Panc1 (cell line): ENCODE measurements at places on chromosomes 16 and 17.

- no peak for DNase-seq
Observed at GRCh38 chr17:7183433-7184090, 4.4 kb upstream of the ASGR1 start.

DNA sequence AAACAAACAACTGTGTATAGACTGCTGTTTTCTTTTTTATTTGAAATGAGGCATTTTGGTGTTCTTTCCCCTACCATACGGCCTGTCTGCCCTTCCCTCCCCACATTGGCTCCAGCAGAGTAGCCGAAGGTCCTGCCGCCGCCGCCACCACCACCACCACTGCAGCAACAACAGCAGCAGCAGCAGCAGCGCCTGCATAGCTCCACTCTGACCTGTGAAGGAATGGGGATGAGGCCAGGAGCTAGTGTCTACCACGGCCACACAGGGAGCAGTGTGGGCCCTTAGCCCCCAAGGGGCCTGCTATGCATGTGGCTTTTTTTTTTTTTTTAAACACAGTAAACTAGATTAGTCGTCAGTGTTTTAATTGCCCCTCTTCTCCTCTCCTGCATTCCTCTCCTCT lies 5.6 kb upstream of the CDK5R1 start:
- no peak for DNase-seq

DNA sequence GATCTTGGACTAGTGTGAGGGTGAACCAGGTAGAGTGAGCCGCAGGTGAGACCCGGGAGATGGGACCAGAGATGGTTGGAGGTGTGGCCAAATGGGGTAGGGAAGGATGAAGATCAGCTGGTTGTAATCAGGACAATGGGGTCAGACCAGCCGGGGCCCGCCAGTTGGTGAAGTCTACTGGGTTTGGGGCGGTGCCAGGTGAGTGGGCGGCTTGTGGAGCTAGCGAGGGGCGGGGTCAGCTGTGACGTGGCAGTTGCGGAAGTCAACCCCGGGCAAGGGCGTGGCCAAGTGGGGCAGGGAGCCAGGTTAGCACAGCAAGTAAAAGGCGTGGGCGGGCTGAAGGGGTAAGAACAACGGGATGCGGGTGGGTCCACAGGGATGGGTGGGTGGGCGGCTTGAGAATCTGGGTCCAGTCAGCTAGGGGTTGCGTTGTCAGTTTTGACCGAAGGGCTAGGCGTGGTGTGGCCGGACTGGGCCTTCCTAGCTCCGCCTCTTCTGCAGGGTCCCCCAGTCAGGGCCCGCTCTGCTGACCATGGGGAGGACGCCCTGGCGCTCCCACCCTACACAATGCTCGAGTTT lies 25.5 kb upstream of the ALKBH5 start:
- DNase-seq: no peak

- no peak for DNase-seq
Observed at GRCh38 chr16:54466233-54466632, 179.6 kb upstream of the IRX3 start.

DNA sequence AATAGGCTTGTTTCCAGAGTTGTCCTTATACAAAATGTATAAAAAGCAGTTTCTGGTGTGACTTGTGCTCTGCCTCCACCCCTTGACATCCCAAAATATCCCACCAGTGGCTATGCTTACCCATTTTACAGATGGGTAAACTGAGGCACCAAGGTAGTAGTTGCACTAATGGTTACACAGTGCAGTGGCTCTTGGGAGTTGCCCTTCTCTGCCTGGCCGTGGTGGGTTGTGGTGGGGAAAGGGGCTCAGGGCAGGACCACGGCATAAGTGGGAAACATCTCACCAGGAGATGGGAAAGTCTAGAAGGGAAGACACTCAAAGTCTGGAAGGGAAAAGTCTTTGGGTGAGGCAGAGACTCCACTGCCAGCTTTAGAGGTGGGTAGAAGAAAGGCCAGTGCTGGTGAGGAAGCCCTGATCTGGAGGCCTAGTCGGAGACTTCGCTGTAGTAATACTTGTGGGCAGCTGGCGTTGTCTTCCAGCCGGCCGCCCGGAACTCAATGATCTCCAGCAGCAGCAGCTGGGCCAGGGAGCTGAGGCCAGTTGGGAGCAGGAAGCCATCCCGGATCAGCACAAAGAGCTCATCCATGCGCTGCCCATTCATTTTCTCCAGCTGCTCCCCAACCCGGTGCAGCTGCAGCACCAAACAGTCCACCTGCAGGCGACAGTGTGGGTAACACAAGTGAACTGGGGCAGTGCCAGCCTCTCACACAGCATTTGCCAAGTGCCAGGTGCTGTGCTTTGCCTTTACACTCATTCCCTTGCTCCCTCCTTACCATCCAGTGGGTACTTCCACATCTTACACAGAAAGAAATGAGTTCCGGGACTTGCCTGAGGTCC lies 4.5 kb downstream of the MIF4GD start:
- DNase-seq: no peak

- no peak for DNase-seq
Observed at GRCh38 chr17:62616993-62617893, 10.2 kb upstream of the MRC2 start.
